Activated CD4-positive, alpha-beta T cell treated with anti-CD3 and anti-CD28 coated beads, Interleukin-10, Interleukin-2, amounts not matched to agents 100 ng/mL and 50 ng/mL, durations not matched to agents 16 hours and 8 hours (primary cell): ENCODE measurements at places on chromosomes 12 and 14.

GRCh38 chr12:93880853-93881522 lies 203.8 kb downstream of the CRADD start:
- peak; percentile 9 for DNase-seq

DNA sequence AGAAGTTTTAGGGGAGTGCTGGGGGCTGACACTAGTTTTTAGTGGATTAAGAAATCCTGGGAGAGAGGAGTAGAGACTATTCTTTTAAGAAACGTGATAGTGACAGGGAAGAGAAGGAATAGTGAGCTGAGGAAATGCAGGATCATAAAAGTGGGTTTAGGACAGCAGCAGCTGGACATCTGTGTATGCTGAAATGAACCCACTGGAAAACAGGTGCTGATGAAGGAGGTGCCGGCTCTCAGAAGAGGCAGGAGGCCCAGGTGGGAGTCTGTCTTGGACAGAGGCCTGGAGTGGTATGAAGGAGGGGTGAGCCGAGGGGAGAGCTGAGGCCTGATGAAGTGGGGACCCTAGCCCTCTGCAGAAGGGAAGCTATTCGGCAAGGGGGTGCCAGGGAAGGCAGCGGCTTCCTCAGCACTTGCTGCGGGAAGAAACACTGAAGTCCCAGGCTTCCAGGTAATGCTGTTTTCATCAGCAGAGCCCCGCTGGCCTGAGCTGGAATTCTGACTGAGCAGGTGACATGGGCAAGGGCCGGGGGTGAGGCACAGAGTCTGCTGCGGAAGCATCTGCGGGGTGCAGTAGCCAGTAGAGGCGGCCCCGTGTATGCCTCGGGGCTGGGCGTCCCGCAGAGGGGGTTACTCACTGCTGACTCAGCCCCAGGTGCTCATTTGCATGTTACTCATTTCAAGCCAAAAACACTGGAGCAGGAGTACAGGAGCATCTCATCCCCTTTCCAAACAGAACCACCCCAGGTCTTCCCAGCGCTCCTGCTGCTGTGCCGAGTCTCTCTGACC lies 89.7 kb downstream of the TMCC3 start:
- peak; percentile 18 for DNase-seq

DNA sequence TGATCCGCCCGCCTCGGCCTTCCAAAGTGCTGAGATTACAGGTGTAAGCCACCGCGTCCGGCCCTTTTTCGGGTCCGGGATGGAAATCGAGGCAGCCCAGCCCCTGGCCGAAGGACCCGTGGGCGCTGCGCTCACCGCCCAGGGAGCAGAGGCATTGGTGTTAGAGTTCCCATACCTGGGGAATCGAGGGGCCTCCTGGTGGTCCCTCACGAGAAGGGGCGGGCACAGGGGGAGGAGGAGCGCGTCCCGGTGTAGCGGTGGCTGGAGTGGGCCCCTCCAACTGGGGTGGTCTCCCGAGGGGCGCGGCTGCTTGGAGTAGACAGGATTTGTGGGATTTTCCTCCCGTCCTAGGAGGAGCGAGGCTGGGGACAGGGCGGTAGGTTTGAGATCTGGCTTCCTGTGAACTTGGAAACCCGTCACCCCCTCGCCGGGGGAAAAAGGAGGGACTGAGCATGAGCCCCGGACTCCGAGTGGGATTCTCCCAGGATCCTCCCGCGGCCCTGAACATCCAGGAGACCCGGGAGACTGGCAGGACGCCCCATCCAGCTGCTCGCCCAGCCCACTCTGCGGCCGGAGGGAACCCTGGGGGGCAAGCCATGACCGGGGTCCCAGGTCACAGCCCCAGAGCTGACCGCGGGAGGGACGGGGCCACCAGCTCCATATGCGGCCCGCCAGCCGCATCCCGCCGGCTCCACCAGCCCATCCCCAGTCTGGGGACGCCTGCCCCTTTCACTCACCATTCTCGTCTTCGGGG lies 70.9 kb downstream of the ASCL4 start:
- no peak for DNase-seq

DNA sequence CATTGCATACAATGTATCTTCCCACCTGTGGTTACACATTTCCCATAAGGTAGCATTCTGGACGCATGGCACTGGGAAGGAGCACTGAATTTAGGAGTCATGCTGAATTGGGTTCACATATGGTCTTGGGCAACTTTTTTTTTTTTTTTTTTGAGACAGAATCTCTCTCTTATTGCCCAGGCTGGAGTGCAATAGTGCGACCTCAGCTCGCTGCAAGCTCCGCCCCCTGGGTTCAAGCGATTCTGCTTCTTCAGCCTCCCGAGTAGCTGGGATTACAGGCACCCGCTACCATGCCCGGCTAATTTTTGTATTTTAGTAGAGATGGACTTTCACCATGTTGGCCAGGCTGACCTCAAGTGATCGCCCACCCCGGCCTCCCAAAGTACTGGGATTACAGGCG lies 13.3 kb downstream of the DIP2B start:
- DNase-seq, result no peak

DNA sequence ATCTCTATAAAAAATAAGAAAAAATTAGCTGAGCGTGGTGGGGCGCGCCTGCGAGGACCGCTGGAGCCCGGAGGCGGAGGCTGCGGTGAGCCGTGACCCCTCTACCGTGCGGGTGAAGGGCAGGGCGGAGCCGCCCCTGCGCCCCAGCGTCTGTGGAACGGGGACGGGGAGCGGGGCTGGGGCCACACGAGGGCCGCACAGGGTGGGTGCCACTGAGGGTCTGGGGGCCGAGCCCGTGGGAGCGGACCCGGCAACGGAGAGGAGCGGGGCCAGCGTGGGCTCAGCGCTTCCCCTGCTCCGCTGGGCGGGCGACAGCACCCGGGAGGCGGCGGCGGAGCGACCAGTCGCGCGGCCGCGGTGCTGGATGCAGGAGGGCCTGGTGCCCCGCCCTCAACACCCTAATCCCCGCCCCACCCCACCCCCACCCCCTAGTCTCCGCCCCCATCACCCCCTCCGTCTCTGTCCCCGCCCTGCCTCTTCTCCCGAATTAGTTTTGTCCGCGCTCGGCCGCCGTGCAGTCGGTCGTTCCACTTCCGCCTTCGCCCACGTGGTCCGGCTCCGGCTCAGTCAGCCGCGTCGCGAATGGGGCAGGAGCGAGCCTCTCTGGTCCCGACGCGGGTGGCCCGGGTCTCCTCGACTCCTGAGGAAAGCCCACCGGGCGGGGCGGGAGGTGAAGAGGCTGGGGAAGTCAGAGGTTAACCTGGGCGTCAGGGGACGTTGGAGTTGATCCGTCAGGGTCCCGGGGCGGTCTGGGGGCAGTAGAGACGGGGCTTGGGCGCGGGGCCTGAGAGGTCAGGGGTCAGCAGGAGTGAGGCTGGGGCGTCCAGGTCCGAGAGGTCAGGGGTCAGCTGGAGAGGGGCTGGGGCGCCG lies at the start of gene PUS1:
Gene PUS1 (plus strand): TSS at position 566 of the 870 bp plus-strand sequence. CDS start 447 bp downstream, outside the sequence.
- DNase-seq, result peak; percentile 96

DNA sequence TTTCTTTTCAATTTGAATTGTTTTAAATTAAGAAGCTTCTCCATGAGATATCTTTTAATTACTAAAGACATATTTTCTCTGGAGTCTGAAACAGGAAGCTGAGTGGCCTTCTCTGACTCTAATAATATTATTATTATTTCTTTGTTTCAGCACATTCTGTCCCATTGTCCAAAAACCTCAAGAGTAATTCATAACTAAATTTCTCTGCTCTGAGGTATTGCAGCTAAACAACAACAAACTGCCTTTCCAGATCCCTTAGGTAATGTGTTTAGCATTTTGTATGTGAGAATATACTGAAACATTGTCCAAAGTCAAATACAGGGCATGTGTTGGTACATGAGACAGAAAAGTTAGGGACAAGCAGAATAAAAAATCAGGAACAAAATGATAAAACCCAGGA lies 199.0 kb upstream of the FAR2 start:
- DNase-seq, result no peak

- DNase-seq, result no peak
Observed at GRCh38 chr12:117686911-117687377, 281.8 kb downstream of the KSR2 start.

DNA sequence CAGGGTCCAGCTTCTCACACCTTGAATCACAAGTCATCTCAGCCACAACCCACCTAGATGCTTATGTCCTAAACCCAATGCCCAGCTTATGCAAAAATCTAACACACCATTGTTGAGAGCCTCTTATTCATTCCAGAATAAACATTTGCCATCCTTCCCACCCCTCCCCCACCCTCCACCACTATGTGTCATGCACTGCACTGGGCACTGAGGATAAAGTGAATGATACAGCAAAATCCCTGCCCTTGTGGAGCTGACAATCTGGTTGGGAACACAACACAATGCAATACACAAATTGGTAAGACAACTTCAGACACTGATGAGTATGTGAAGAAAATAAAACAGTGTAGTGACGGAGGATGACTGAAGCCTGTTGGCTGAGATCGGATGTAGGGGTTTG lies 1.4 kb upstream of the GLTP start:
- DNase-seq, result no peak

DNA sequence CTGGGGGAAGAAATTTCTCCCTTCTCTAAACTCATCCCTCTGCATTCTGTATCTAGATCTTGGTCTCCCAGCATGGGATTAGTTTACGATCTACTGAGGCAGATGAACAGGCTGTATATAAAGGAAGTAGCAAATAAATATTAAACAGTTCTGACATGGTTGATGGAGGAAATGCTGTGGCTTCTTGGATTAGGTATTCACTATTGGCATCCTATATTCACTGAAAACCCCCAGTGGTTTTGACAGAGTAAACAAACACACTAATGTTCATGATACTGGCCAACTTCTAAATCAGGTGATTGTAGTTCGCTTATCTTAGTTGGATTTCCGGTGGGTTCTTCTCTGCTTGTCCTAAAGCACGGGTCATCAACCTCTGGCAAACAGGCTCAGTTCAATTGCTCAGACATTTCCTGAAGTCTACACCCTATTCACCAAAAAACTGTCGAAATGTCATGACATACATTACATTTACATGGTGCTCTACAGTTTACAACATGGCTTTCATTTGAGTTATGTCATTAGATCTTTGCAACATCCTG lies 433.9 kb downstream of the EGLN3 start:
- no peak for DNase-seq
